ENCODE measurements at places on chromosomes 5 and 9. TPM values are rescaled to one million over a fixed set of nuclear protein-coding genes. Genes with fewer than 3 reads are reported as not detected.

- DNase-seq, result no peak
Observed at GRCh38 chr5:25552871-25553481, 908.2 kb upstream of the CDH10 start.

- DNase-seq, result no peak
Observed at GRCh38 chr5:98428806-98429205, 344.7 kb upstream of the RGMB start.

DNA sequence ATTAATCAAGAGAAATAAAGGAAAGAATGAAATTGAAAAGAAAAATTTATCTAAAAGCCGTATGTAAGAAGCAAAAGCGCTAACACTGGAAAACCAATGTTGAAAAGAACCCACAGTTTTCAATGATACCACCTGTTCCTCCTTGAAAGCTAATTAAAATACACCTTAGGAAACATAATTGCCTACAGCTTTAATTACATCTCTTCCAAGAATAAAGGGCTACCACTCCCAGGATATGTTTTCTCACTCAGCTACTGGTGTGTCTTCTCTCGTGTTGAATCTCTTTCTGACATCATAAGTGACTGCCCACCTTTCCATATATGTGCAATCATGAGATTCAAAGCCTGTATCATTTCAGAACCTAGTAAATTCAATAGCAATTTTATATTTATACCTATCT is 880.6 kb upstream of the DMAC1 start:
- DNase-seq, result no peak

DNA sequence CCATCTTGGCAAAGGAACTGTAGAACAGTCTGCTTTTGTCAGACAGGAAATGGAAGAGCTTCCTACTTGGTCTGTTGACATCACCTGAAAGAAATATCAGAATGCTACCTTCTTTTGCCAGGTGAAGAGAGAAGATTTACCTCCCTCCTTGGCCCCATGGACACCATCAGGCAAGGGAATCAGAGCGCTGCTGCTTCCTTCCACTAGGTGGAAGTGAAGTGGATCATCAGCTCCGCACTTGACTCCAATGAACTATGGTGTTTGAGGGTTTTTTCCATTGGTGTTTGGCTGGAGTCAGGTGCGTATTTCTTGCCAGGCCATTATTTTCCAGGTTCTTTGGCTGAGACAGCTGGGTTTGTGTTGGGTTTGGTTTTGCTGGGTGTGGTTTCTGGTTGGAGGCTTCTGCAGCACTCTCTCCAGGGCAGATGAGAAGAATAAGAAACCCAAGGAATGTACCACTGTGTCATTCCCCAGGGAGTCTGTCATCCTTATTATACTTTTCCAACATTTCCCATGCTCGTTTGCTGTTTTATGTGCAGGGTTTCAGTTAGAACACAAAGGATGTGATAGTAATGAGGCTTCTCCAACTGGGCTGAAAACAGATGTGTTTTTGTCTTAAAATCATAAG is 12.4 kb downstream of the SPATA31E1 start:
- no peak for DNase-seq

- peak; percentile 46 for DNase-seq
Observed at GRCh38 chr9:74773886-74774479, 113.7 kb downstream of the TRPM6 start.

DNA sequence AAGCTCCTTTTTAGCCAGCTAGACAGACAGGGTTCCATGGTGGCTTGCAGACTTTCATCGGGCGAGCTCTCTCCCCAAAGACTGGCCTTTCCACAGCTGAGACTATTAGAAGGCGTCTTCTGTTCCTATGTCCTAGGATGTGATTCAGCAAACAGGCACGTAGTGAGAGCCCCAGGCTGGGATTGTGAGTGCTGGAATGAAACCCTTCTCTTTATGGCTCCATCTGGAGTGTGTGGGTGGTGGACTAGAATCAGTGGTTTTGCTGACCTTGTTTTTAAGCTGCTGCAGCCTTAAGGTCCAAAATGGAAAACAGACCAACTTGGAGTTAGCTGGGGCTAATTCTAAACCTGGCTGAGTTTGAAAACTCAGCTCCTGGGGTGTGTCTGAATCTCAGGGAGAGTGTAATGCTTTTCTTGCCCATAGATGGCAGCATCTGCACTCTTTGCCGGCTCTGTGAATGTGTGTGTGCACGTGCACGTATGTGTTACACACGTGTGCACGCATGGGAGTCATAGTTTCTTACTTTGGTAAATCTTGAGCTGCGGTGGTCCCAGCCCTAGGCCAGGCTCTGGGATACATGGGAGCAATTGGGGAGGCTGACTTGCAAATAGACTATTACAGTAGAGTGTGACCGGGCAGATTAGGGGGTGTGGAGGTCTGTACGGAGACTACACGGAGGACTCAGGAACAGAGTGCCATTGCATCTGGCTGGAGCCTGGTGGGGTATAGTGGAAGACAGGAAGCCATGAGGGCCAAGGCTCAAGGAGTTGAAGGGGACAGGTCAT is 10.7 kb downstream of the GSN start:
- DNase-seq, result no peak

The CCNI2 gene
- polyA plus RNA-seq, result 3.8 TPM

The PLPP7 gene
- 2.1 TPM for polyA plus RNA-seq

The SV2C gene
- 0.18 TPM for polyA plus RNA-seq

All from left renal pelvis (tissue), 4 donors.